ENCODE measurements at places on chromosomes 13 and 19. TPM values are rescaled to one million over a fixed set of nuclear protein-coding genes. Genes with fewer than 3 reads are reported as not detected.

SIGLEC9 gene
- total RNA-seq, result not detected

DNA sequence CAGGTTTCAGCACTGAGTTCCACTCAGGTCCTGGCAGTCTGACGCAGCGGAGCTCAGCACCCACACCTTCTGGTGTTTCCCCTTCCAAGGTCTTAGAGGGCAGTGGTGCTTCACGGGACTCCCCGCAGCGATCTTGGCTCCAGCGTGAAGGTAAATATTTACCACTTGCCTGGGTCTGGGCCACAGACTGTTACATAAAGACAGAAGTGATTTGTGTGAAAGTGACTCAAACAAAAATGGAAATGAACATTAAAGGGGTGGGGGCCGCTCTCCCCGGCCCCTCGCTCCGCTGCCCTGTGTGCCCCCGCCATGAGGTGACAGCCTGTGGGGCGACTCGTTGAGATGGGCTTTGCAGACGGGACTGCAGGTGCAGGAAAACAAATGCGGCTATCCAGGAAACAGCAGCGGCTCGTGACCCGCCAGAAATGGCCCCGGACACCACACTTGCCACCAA is 55.0 kb downstream of the GGACT start:
- H3K27me3 ChIP-seq, result no peaks in the 10 kb centered on the region
- H3K4me3 ChIP-seq, result no peak overlapping the region
- H3K27ac ChIP-seq, result no peak overlapping the region
- H3K4me1 ChIP-seq, result no peaks in the 10 kb centered on the region

DNA sequence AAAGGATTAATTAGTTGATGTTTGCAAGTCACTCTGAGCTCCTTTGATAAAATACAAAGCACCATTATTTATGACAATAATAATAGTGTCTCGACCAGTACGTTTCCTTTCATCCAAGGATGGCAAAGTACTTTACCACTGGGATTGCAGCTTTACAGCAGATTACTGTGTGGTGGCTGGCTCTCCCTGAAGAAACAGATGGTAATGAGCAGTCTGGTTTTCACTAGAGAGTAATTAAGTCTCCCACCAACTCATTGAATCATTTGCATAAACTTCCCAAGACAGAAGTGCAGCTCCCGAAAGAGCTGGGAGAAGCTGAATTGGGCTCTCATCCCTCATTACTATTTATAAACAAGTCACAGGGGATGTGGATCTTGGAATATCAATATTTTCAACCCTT is 48.7 kb downstream of the KLF5 start:
- H3K4me1 ChIP-seq, result no peaks in the 10 kb centered on the region
- H3K27ac ChIP-seq, result no peak overlapping the region
- H3K4me3 ChIP-seq, result no peak overlapping the region
- DNase-seq, result no peak
- peaks cover 3% of the 10 kb centered on the region for H3K36me3 ChIP-seq

- DNase-seq, result peak; percentile 38
- no peak overlapping the region for H3K4me3 ChIP-seq
- peaks cover 2% of the 10 kb centered on the region for H3K36me3 ChIP-seq
- H3K27me3 ChIP-seq, result peaks cover 86% of the 10 kb centered on the region
- no peaks in the 10 kb centered on the region for H3K4me1 ChIP-seq
Observed at GRCh38 chr19:39645800-39646411, 9.8 kb upstream of the LGALS16 start.

GRCh38 chr13:75285310-75285709 is 196.7 kb downstream of the TBC1D4 start:
- no peak overlapping the region for H3K27ac ChIP-seq
- H3K36me3 ChIP-seq, result peaks cover 35% of the 10 kb centered on the region
- H3K27me3 ChIP-seq, result no peaks in the 10 kb centered on the region
- no peak overlapping the region for H3K4me3 ChIP-seq
- H3K4me1 ChIP-seq, result no peaks in the 10 kb centered on the region

GRCh38 chr13:41502673-41503072 is 45.3 kb downstream of the RGCC start:
- no peaks in the 10 kb centered on the region for H3K4me1 ChIP-seq
- H3K27ac ChIP-seq, result no peak overlapping the region
- no peaks in the 10 kb centered on the region for H3K27me3 ChIP-seq
- DNase-seq, result no peak

DNA sequence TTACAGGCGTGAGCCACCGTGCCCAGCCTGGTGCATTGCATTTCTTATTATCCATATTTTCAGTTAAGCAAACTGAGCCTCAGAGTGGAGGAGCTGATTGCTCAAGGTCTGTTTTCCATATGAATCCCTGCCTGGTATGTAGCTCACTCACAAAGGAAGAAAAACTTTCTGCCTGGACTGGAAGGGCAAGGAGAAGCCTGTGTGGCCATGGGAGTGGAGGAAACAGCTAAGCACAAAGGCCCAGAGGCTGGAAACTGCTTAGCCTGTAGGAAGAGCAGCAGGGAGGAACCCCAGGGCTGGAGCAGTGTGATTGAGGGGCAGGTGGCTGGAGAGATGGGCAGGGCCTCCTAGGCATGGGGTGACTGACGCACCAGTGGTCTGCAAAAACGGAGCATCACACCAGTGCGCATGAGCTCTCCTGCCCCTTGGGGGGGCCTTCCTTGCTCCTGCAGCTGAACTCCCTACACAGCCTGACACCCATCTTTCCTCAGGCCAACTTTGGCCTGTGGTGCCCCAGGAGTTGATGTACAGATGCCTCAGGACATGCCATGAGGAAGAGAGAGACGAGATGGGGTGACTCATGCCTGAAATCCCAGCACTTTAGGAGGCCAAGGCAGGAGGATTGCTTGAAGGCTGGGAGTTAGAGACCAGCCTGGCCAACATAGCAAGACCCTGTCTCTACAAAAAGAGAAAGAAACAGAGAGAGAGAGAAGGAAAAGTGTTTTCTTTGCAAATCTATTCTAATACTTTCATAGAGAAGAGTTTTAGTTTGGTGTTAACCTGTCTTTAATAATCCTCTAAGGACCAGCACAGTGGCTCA is 2.8 kb upstream of the HNRNPM start:
- peaks cover 8% of the 10 kb centered on the region for H3K36me3 ChIP-seq
- H3K4me3 ChIP-seq, result peak overlapping the region; percentile 86
- DNase-seq, result no peak
- H3K4me1 ChIP-seq, result peaks cover 23% of the 10 kb centered on the region

GRCh38 chr19:23882493-23882892 is 32.2 kb upstream of the ZNF726 start:
- H3K4me1 ChIP-seq, result no peaks in the 10 kb centered on the region
- no peak overlapping the region for H3K4me3 ChIP-seq
- no peak overlapping the region for H3K27ac ChIP-seq
- H3K36me3 ChIP-seq, result peaks cover 9% of the 10 kb centered on the region
- no peak for DNase-seq

Data from neural crest cell (in vitro differentiated cells).